Dermis blood vessel endothelial cell (primary cell): ENCODE measurements at places on chromosomes 13 and 19. TPM values are rescaled to one million over a fixed set of nuclear protein-coding genes. Genes with fewer than 3 reads are reported as not detected.

Gene SRRM5
- total RNA-seq: 0.05 and 0.17 TPM in 2 replicates

Gene LAIR1
- total RNA-seq: not detected in 2 replicates

Gene PSG2
- total RNA-seq: not detected in 2 replicates

Gene STOML3
- not detected in 2 replicates for total RNA-seq

Gene BSPH1
- total RNA-seq: not detected in 2 replicates

Gene C3
- total RNA-seq: 5.4 and 33.5 TPM in 2 replicates

Gene MBD3L3
- not detected in 2 replicates for total RNA-seq

Gene KLK3
- not detected in 2 replicates for total RNA-seq

Gene NLRP5
- not detected in 2 replicates for total RNA-seq

Gene BSG
- 356 and 480 TPM in 2 replicates for total RNA-seq

Gene GARIN5A
- total RNA-seq: 0.05 and 0.17 TPM in 2 replicates

Gene LRP3
- 6.6 and 12.0 TPM in 2 replicates for total RNA-seq

Gene FGF21
- total RNA-seq: not detected in 2 replicates

Gene MBD3L2
- not detected in 2 replicates for total RNA-seq

Gene KASH5
- not detected in 2 replicates for total RNA-seq

Gene CGB5
- total RNA-seq: not detected in 2 replicates
